ENCODE measurements at places on chromosomes 3 and 15.

- DNase-seq, result no peak
Measured at GRCh38 chr3:47581422-47581821, 2.8 kb upstream of the CSPG5 start.

DNA sequence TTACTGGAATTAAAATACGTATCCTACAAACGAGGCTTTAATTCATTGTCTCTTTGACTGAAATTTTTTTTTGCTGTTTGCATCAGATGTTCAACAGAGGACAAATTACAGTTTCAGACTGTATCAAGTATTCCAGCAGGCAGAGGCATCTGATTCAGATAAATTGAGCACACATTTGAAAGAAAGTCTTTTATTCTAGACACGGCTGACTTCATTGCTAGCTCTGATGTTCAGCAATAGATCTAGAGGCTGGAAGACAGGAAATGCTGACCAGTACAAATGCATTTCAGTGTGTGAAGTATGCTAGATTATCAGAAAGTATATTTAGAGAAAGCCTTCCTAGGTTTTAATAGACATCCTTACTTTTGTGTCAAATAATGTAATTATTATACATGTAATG lies 472.2 kb downstream of the NLGN1 start:
- DNase-seq, result no peak

DNA sequence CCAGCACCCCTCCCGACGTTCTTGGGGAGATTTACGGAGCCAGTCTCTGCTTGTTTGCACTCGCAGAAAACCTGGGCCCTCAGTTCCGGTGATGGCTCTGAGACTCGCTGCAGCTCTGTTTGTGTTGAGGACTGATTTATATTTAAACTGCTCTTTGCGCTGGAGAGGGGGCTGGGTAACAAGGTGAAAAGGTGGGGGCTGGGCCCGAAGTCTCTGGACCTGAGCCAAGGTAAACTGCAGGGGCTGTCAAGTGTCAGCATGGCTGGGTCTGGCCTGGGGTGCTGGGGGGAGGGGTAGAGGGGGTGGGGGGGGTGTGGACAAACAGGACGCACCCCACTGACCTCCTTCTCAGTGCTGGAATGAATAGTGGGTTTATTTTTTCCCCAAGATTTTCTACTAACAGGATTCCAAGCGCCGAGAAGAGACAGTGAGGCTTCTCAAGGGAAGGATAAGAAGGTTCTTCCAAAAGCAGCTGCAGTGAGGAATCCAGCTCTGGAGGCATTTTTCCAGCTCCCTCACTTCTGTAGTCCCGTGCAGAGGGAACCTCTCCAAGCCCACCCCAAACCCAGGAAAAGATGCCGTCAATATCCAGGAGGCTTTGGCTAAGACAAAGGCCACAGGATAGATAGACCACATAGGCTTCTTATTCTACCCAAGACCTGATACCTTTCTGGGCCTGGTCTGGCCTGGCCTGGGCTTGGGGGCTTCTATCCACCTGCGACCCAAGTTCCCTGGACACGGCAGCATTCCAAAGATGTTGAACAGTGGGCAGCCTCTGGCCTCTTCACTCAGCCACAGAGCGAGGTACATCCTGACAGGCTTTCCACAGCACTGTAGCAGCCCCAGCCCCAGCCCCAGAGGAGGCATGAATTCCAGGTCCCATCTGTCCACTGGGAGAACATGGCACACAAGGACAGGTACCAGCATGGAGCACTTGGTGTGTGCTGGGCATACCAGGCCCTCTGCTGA lies 938 bp upstream of the SLCO2A1 start:
- no peak for DNase-seq

- no peak for DNase-seq
Measured at GRCh38 chr3:32438596-32439344, 47.1 kb downstream of the CMTM7 start.

DNA sequence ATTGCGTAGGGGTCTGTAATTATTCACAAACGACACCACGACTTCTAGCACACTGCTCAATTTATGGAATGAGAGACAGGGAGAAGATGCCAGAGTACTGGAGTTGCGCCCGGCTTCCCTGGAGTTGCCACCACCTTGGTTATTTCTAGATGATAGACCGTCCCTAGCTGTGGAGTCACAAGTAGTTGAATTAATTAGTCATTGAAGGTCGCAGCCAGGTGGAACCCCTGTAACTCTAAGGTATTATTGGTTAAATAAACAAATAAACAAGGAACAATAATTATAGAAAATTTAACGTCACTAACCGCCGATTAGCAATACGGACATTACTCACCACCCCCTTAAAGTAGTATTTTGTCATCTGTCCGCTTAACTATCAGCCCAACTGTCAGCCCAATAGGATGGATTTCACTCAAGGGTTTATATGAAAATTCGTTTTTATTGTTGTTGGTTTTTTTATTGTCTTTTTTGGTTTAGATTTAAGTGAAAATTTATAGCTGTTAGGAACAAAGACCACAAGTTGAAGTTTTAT lies 911 bp upstream of the AZI2 start:
- no peak for DNase-seq

- no peak for DNase-seq
Measured at GRCh38 chr3:72176537-72177041, 391.6 kb upstream of the PROK2 start.

DNA sequence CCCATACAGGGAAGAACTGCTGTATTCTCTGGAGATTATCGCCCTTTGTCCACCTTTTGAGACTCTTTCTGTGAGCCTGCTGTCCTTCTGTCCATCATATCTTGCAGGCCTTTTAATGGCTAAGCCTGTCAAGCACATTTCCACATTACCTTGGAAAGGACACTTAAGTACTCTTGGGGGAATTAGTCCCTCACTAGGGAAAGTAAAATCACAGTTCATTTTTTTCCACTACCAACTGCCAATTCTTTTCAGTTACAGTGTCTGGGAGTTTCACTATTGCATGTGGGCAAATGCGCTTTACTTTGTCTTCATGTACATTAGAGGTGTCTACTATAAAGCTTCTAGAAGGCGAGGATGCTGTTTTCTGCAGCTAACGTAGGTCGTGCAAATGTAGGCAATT lies 242.1 kb downstream of the NSUN3 start:
- DNase-seq, result no peak

GRCh38 chr3:61890167-61890566 lies 328.8 kb downstream of the PTPRG start:
- DNase-seq, result no peak

- DNase-seq, result no peak
Measured at GRCh38 chr15:100016632-100017031, 283.4 kb upstream of the LYSMD4 start.

Data from activated CD8-positive, alpha-beta memory T cell treated with anti-CD3 and anti-CD28 coated beads for 4 hours (primary cell).